ENCODE measurements at places on chromosomes 1 and 21. TPM values are rescaled to one million over a fixed set of nuclear protein-coding genes. Genes with fewer than 3 reads are reported as not detected.

Gene SPRR1A
- total RNA-seq = not detected

Gene ATP1A4
- not detected for total RNA-seq

Gene KAZN
- 0.34 TPM for total RNA-seq

Gene PDC
- not detected for total RNA-seq

Gene WNT9A
- total RNA-seq = 0.27 TPM

Gene ANGPTL1
- total RNA-seq = not detected

Gene C4BPA
- total RNA-seq = not detected

Gene LCE1E
- not detected for total RNA-seq

Gene TTLL7
- 1.9 TPM for total RNA-seq

Gene LCE1B
- not detected for total RNA-seq
